ENCODE measurements at places on chromosomes 4 and X.
A peak's percentile ranks its signal among the peaks of the same experiment; 100 is the strongest.

- no peak for DNase-seq
Observed at GRCh38 chr4:1572964-1573720, 111.0 kb downstream of the FAM53A start.

DNA sequence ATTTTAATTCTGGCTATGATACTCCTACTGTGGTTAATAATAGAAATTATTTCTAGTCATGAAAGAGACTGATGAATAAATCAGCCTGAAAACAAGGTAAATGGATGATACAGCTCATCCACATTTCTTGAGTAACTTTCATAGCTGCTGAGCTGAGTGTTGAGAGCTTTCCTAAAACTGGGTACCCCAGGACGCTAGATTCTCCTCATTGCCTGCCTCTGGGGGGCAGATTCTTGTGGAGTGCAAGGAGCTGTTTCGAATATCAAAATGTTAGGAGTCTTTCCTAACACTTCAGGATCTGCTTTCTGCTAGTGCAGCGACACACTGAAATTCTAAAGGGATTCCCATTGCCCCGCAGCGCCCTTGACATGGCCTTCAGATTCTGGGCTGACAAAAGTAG lies 2.1 kb downstream of the MND1 start:
- DNase-seq: peak; percentile 57

DNA sequence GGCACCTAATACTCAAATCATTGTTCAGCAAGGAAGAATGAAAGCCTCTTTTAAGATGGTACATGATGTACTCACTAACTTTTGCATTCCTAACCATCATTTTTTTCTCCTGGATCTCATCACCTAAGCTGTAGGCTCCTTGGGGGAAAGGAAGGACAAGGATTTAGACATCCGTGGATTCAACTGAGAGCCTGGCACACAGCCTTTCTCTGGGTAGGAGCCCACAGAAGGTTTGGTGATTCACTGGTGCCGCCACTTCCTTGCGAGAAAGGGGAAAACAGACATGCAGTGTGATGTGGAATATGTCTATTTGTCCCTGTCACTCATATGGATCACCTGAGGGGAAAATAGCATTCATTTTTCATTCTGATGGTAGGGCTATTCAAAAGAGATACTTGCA lies 147.3 kb downstream of the PCDH7 start:
- DNase-seq: no peak

GRCh38 chr4:65943076-65943475 lies 272.8 kb upstream of the EPHA5 start:
- DNase-seq: peak; percentile 52

DNA sequence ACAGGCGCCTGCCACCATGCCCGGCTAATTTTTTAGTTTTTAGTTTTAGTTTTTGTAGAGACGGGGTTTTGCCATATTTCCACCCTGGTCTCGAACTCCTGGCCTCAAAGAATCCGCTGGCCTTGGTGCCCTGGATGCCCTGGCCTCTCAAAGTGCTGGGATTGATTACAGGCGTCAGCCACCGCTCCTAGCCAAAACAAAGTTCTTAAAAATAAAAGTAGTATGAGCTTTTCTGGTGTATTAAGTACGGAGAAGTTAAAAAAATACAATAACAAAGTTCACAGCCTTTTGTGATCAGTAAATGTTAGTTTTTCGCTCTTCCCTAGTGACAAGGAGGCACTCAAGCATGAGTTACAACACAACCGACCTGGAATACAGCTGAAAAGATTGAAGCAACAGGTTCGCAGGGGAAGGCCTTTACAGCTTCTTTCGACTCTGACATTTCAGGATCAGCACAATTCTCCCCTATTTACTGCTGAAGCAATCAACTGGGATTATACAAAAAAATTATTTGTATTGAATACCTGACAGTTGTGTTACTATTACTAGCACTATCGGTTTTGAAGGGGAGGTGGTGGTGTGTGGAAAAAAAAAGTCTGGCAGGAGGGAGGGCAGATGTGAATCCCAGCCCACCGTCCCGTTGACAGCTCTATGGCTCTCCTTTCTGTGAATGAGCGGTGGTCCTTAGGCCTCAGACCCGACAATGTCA lies 893 bp upstream of the METAP1 start:
- no peak for DNase-seq

DNA sequence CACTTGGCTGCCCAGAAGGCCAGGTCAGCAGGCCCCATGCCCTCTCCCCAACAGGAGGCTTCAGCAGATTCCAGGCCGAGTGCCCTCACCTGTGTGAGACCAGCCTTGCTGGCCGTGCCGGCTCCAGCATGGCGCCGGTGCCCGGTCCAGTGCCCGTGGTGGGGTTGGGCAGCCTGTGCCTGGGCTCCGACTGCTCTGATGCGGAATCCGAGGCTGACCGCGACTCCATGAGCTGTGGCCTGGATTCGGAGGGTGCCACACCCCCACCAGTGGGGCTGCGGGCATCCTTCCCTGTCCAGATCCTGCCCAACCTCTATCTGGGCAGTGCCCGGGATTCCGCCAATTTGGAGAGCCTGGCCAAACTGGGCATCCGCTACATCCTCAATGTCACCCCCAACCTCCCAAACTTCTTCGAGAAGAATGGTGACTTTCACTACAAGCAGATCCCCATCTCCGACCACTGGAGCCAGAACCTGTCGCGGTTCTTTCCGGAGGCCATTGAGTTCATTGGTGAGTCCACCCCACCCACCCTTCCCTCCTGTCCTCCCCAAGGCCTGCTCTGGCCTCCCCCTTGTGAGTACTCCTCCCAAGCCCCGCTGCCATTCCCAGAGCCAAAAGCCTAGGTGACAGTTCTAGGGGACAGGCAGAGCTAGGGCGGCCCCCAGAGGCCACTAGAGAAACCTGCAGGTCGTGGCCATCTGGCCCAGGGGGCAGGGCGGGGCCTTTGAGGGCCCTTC lies 2.3 kb downstream of the DUSP9 start:
- peak; percentile 86 for DNase-seq

GRCh38 chrX:24235084-24235710 lies 78.7 kb downstream of the SUPT20HL2 start:
- DNase-seq: no peak

DNA sequence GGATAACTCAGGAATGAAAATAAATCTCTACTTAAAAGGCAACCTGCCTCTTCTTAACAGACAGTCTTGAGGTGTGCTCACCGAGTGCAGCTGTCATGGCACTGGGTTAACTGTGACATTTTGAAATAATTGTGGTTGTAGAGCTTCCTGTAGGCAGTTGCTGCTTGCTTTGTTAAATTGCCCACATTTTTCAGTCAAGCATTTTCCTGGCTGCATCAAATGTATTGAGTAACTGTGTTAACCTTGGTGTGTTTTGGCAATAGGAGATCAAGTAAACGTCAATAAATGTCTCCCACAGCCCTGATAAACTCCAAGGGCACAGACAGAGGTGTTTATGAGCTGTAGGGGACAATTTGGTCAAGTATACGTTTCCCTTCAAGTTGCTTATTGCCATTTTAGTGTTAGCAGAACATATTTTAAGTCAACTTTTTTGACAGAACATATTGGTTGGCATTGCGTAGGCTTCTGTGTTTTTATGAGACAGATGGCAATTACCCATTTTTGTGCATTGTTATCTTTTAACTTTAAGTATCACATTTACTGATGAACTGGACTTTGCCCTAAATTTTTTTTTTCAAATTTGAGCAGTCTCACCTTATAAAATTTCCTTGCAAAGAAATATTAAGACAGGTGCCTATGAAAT lies 527.4 kb downstream of the C4orf33 start:
- no peak for DNase-seq

DNA sequence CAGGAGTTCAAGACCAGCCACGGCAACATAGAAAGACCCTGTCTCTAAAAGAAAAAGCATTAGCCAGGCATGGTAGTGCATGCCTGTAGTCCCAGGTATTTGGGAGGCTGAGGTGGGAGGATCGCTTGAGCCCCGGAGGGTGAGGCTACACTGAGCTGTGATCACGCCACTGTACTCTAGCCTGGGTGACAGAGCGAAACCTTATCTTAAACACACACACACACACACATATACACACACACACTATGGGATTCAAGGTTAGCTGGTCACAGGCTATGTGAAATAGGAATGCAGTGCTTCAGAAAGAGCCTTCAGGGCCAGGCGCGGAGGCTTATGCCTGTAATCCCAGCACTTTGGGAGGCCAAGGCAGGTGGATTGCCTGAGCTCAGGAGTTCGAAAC lies 23.5 kb downstream of the NLGN3 start:
- no peak for DNase-seq

DNA sequence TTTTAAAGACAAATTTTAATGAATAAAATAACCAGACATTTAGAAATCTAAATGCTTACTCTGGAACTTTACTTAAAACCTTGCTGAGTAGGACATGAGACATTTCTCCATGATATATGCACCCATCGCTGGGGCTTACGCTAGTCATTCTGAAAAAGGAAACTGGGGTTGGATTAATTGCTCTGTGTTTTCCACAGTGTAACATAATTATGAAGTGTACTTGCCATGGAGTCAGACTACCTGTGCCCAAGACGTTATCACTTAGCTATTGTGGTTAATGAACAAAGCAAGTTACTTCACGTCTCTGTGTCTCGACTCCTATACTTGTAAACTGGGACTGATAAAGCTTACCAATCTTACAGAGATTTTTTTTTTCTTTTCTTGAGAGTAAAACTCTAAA lies 47.8 kb downstream of the SHISA3 start:
- no peak for DNase-seq

- DNase-seq: no peak
Observed at GRCh38 chr4:38914854-38915253, 47.2 kb downstream of the FAM114A1 start.

DNA sequence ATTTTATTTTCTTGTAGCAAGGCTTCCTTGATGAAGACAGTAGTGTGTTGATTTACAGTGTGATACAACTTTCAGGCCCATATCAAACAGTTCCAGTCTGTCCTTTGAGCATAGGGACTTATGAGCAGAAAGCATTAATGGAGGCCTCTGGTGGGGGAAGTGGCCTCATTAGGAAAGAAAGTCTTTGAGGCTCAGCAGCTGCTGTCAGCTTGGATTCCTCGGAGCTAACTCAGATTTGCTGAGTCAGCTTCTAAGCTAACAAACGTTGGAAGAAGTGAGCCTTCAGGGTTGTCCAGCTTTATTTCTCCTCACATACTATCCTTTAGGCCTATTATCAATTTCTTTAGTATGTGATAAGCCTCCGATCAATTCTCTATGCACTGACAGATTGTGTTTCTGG lies 15.8 kb upstream of the SFRP2 start:
- no peak for DNase-seq

DNA sequence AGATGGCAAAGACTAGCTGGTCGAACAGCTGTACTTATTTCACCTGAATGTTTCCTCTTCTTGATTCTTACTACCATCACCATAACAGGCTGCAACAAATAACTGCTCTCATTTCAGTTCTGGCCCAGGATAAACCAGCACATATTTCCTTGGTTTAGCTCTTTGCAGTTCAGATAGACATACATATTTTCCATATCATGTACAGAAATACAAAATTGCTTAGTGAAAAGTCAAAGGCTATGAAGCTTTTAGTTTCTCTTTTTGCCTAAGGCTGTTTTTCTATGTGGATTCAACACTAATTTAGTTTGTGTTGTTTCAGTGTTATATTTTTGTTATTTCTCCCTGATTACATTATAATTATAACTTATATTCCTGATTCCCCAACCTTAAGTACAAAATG lies 103.6 kb upstream of the BMP3 start:
- DNase-seq: no peak

DNA sequence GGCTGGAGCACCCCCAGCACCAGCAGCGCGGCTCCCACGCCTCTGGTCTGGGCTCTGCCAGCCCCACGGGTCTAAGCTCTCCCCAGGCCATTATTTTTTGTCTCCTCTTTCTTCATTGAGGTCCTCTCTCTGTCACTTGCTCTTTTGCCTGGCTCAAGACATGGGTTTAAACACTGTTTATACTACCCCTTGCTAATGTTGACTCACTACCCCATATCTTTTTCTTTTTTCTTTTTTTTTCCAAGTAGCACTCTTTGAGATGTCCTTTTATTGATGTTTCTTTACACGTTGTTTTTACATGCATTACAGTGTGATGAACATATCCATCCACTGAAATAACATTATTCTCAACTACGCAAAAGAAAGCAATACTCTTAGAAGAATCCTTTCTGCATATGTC lies 1.7 kb upstream of the ERVMER34-1 start:
- DNase-seq: no peak

GRCh38 chr4:27702730-27703431 lies 842.2 kb downstream of the STIM2 start:
- DNase-seq: peak; percentile 74

DNA sequence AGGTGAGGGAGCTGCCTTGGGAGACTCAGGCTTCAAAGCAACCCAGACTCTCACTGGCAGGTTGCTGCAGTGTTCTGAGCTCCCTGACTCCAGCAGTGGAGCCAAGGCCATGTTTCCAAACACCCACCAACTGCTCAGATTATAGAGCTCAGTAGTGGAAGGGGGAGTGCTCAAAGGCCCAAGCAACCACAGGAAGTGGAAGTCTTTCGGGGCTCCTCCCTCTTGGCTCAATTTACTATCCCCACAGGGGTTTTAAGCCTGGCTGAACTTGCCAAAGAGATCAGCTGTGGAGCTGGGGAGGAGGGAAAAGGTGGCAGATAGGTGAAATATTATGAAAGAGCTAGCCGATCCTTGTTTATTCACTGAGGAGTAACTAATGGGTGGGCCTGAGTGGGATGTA lies 82.5 kb downstream of the HPRT1 start:
- DNase-seq: peak; percentile 63

- no peak for DNase-seq
Observed at GRCh38 chr4:74975848-74976824, 43.2 kb downstream of the PARM1 start.

DNA sequence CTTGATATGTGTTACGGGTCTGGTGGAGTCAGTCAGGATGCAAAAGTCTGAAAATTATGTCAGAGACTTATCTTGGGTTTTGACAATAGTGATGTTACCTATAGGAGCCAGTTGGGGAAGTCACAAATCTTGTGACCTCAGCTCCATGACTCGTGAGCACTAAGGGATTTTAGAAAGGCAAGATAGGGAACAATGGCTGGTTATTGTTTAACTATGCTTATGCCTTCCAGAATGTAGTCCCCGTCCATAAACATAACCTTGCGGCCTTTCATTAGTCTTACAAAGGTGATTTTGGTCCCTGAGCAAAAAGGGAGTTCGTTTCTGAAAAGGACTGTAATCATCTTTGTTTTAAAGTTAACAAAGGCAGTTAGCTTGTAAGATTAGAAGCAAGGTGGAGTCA lies 23.9 kb upstream of the GATB start:
- DNase-seq: no peak

All from endodermal cell (in vitro differentiated cells).